ENCODE measurements at places on chromosomes 6 and 20. TPM values are rescaled to one million over a fixed set of nuclear protein-coding genes. Genes with fewer than 3 reads are reported as not detected.

- DNase-seq = no peak
Observed at GRCh38 chr6:108760126-108761050, 87.8 kb upstream of the ARMC2 start.

The ENPP3 gene
- total RNA-seq = not detected

The NTSR1 gene
- not detected for total RNA-seq

DNA sequence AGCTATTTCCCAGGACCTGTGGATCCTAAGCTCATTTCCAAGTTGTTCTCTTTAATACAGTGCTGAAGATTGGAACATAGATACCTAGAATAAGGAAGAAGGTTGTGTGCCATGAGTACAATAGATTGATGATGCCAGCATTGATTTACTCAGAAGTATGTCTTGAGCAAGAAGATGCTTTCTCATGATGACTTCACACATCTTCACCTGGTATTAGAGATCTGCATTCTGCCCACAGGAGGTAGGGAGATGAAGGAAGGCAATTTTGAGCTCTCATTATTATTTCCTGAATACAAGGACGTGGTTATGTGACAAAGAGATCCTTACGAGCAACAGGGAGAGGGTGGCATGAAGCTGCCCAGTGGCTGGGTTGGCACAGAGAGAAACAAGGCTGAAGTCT, 20.0 kb upstream of the ZNF165 start:
- DNase-seq = no peak

The TCFL5 gene
- total RNA-seq = 5.5 TPM

DNA sequence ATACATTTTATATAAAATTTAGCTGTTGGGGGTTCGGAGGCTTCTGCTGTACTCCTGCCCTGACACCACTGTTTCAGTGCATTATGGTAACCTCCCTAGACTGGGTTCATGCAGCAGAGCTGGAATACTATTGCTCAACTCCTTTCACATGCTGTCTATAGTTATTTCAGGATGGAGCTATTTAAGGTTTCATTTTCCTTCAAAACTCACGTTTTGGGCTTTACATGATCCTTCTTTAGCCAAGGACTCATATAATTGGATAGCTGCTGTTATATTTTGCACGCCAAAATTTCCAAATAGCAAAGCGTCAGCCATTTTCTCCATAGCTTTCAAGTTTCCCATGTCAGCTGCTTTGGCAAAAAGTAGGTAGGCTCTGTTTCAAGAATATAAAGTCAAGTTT, 76.8 kb downstream of the SEL1L2 start:
- no peak for DNase-seq

The TREM1 gene
- 2.6 TPM for total RNA-seq

DNA sequence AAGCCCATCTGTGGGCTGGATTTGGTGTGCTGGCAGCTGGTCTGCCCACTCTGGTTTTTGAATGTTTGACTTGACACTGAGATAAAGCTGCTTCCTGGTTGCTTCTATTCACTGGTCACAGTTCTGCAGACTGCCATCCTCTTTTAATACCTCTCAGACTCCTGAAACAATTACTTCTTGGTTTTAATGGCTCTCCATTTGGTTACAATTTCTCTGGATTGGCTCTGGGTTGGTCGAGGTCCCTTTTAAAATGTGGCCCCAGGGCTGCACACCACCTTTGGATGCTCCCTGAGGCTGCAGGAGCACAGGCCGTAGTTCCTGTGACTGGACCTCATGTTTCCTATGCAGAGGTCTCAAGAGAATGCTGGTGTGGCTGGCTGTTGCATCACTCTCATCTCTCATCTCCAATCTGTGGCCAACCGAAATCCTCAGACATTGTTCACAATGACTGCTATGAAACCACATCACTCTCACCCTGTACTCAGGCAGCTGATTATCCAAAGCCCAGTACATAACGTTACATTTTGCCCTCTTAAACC, 98.5 kb downstream of the INSM1 start:
- DNase-seq = no peak

DNA sequence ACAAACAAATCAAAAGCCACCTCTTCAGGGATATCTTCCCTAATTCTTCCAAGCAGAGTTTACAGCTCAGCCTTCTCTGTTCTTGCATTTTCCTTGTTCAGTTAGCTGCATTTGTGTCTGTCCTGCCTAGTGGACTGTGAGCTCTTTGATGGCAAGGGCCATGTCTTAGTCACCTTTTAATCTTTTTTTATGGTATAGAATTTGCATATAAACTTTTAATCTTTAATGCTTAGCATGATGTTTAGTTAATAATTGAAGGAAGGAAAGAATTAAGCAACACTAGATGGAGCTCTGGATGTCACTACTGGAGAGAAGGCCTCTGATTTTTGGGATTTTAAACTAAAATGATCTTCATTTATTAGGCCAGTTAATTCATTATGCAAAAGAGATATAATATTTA, 12.1 kb downstream of the PPP2R5D start:
- no peak for DNase-seq

- no peak for DNase-seq
Observed at GRCh38 chr6:134614606-134615485, 296.9 kb upstream of the SGK1 start.

The IMPG1 gene
- total RNA-seq = not detected

The AKAP12 gene
- 12.1 TPM for total RNA-seq
